Activated CD4-positive, alpha-beta memory T cell treated with anti-CD3 and anti-CD28 coated beads for 36 hours (primary cell): ENCODE measurements at places on chromosomes 4 and X.
A peak's percentile ranks its signal among the peaks of the same experiment; 100 is the strongest.

- peak; percentile 67 for DNase-seq
Observed at GRCh38 chr4:101282076-101282844, 65.1 kb downstream of the PPP3CA start.

GRCh38 chrX:531611-531936, 99.0 kb upstream of the SHOX start:
- DNase-seq: no peak

- no peak for DNase-seq
Observed at GRCh38 chrX:151538190-151539122, 25.0 kb upstream of the PASD1 start.

DNA sequence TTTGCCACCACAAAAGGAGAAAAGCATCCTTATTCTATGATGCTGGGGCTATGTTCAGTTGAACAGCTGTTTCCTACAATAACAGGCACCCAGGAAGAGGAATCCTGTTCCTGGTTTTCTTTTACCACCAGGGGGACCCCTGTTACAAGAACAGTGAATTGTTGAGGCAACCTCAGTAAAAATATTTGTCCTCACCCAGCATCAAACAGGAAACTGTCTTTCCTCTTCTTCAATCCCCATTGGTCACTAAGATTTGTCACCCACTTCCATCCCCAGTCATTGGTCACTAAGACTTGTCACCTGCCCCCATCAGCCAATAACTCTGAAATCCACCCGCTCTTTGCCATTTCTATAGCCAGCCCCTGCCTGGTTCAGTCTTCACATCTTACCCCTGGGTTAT, 143.5 kb upstream of the GALNT7 start:
- DNase-seq: no peak

- DNase-seq: peak; percentile 89
Observed at GRCh38 chr4:153127760-153128494, 76.3 kb upstream of the TRIM2 start.

GRCh38 chr4:89263265-89263664, 44.3 kb downstream of the GPRIN3 start:
- no peak for DNase-seq

DNA sequence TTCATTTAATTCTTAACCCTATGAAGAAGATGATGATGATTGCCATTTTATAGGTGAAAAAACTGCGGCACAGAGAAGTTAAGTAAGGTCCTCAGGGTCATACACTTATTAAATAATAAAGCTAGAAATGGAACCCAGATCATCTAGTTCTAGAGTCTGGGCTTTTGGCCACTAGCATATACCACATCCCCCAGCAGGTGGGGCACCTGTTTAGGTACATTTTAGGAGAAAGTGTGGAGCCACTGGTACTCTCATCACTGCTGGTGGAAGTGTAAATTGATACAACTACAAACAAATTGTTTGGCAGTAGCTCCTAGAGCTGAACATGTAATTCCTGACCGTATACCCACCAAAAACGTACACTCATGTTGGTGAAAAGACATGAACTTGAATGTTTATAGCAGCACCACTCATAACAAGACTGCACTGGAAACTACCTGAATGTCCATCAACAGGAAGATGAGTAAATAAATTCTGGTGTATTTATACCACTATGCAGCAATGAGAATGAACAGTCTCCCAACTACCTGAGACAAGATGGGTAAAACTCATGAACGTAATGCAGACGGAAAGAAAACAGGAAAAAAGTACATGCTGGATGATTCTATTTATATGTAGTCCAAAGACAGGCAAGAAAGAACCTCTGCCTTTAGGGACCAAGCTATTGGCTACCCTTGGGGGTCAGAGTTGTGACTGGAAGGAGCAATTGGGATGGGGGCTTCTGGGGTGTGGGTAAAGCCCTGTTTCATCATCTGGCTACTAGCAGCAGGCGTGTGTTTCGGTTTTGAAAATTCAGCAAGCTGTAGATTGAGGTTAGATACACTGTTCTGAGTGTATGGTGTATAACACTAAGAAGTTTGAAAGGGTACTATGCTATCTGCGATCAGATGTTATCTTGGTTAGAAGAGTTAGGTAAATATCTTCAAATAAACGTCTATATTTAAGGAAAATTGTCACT, 72.3 kb upstream of the ADGRG2 start:
- no peak for DNase-seq

DNA sequence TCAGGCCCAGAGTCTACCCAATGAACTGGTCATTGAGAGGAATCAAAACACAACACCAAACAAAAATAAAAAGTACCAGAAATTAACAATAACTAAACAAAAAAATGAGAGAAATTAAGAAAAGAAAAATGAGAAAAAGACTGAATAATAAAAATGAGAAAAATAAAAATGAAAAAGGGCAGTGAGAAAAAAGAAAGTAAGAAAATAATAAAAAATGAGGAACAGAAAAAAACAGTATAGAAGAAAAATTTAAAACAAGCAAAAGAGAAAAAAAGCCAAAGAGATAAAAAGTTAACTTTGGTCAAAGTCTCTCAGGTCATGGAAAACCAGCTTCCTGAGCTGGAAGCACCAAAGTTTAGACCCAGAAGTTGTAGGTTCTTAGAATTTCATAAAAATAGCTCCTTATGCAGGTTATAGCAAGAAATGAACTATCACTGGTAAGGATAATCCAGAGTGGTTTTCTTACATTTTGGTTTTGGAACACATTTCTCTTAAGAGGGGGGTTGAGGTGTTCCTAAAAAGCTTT, 51.0 kb upstream of the WDR17 start:
- DNase-seq: no peak

DNA sequence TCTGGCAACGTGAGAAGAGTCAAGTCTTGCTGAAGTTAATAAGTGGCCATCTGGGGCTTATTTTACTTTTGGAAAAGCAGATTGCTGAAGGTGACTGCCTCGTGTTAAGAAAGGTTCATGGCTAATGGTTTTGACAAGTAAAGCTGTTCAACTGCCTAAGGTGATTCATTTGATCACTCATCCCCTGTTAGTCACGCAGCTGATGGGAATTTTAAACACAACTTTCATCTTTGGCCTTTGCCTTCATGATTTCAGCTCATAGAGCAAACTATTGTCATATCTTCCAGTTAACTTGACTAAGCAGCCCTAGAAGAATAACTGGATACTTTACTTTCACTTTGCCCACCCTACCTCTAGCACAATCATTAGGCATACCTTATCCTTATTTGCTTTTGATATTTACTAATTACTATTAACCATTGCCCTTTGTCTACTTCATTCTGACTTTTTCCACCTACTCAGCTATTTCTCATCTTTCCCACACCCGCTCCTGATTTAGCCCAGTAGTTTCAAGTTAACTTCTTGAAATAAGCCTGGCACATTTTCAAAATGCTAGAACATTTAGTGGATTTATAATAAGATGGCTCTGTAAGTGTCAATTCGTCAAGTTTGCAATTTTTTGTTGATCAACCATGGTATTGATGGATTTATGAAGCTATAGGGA, 170.6 kb upstream of the S100G start:
- peak; percentile 16 for DNase-seq

- DNase-seq: no peak
Observed at GRCh38 chrX:57906790-57907189, 3.5 kb downstream of the ZXDA start.

GRCh38 chrX:131795442-131796229, 227.5 kb upstream of the STK26 start:
- no peak for DNase-seq

- DNase-seq: no peak
Observed at GRCh38 chr4:185685804-185686203, 126.2 kb downstream of the SORBS2 start.

- no peak for DNase-seq
Observed at GRCh38 chr4:27278615-27279375, 418.2 kb downstream of the STIM2 start.

DNA sequence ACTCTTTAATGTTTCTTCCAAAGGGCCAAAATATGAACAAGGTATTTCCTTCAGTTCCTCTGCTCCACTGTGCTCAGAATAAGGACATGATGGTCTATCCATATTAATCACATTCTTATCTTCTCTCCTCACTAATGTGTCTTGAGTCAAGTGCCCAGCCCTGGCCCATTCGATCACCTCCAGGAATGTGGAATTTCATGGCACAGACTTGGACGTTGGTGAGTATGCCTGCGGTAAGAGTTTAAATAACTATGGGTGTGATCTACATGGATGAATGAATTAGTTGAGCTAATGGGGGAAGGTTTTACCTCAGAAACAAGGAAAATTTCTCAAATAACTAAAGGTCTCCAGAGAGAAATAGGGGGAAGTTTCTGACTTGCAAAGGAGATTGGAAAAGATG, 174.0 kb downstream of the NPFFR2 start:
- DNase-seq: no peak

DNA sequence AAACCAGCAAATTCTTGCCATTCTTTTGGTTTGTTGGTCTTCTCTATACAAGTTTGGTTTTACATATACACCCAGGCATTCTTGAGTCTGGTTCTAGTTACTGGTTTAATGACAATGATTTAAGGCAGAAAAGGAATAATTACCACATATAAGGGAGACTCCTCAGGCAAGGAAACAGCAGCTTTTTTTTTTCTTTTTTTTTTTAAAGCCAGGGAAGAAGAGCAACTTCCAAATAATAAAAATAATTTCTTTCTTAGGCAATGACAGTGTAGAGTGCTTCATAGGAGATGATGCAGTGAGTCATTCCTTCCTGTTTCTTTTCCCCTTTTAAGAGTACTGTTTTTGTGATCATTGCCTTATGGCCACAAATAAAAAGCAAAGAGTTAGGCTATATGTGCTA, 289.7 kb downstream of the DKK2 start:
- no peak for DNase-seq

GRCh38 chrX:31126205-31126604, 54.4 kb upstream of the FTHL17 start:
- no peak for DNase-seq

GRCh38 chrX:50075630-50076339, 125.0 kb downstream of the AKAP4 start:
- no peak for DNase-seq

DNA sequence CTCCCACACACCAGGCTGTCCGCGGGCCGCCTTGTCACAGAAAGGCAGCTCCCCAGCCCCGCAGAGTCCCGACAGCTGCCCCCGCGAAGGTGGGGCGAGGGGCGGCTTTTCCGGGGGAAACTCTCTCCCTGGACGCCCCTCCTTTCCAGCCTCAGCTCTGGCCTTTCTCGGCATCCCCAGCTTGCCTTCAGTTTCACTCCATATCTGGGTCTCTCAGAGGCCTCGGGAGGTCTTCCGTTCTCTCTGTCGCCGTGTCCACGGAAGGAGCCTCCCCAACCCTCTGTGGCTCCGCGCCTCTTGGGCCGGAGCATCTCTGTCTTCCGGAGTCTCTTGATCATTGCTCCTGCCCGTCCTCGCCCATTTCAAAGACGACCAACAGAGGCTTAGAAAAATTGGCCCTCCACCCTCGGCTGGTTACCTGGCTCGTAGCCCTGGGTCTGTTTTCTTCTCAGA, 6.1 kb upstream of the MSX1 start:
- DNase-seq: no peak

DNA sequence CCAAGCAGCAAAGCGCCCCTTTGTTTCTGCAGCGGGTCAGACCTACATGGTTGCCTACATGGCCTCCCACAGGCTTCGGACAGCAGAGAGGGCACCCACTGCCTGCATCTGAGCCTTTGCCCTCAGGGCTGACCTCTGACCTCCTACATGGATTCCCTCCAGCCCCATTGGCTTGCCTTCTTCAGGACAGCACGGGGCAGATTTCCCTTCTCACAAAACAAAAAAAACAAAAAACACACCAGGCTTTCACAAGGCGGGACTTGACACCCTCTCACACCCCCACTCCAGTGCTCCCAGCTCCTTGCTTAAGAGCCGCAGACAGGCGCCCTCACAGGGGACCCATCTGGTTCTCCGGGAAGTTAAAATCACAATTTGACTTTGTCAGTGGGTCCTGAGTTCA, 32.9 kb downstream of the ZFYVE28 start:
- DNase-seq: no peak

DNA sequence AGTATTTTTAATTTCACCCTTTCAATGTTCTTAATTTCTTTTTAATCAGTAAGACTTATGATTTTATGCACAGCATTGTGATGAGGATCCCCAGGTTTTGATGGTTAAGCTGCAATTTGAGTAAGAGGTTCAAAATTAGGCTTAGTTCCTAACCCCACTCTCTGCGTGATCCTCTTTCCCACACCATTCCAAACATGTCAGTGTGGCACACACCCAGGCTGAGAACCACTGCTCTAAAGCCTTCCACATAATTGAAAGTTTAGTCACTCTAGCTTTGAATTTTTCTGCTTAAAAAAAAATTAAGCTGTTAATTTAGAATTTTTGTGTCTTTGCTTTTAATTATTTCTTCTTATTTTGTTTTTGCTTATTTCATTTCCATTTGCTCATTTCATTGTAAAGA, 68.8 kb upstream of the SLC7A11 start:
- no peak for DNase-seq
